ENCODE measurements at places on chromosomes 1 and 21.
A peak's percentile ranks its signal among the peaks of the same experiment; 100 is the strongest.

GRCh38 chr1:219629296-219629880, 16.5 kb upstream of the ZC3H11B start:
- peak; percentile 91 for DNase-seq

DNA sequence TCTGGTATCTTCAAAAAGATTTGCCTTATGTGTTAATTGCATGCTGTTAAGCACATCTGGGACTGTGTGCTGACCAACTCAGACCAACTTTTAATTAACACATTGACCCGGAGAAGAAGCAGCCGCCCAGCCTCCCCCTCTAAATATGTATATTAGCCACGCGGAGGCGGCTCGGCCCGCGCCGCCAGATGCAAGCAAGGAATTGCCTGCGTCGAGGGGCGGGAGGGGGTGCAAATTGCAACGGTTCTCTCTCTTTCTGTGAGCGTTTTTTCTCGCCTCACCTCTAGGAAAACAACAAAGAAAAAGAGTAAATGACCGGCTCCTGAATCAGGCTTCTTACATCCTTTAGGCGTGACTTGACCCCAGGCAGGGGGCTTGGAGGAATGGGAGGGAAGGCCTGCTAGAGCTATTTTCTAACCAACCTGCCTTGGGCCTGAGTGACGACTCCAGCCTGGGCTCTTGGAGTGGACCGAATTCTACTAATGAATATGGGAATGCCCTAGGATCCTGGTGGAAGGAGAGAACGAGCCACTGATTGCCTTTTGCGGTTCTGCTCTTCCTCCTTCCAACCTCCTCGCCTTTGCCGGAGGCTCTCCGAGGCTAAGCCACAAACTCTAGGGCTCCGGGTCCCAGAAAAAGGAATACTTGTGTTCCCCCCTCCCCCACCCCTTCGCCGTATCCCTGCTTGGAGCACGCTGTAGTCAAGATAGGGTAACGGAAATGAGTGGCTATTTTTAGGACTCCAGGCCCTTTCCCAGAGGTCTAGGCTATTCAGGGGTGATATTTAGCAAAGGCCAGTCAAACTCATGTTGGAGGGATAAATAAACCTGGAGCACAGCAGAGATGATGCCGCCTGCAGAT, 417.0 kb upstream of the ESRRG start:
- DNase-seq = no peak

GRCh38 chr21:31064803-31065202, 26.5 kb upstream of the KRTAP19-8 start:
- DNase-seq = no peak

DNA sequence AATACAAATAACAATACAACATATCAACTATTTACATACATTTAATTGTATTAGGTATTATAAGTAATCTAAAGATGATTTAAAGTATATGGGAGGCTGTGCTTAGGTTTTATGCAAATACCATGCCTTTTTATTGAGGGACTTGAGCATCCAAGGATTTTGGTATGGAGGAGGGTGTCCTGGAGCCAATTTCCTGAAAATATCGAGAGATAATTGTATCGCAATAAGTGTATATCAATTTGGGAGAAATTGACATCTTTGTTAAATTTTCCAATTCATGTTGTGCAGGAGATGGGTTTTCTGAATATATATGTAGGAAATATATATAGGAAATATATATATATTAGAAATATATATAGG, 63.5 kb downstream of the ATP1A1 start:
- DNase-seq = no peak

DNA sequence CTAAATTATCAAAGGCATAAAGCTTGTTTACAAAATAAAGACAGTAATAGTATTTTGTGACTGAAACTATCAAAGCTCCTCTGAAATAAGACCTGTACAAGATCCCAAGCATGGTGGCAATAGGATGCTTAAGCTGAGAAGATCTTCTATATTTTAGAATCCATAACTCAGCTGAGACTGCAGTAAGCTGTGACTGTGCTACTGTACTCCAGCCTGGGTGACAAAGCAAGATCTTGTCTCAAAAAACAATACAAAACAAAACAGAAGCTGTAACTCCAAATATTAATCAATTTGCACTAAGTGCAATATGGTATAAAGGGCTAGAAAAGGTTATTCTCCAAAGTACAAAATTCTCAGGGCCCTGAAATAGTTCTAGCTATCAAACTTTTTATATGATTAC, 55.8 kb upstream of the CPLANE2 start:
- DNase-seq = no peak

- DNase-seq = peak; percentile 41
These were observed 8.0 kb downstream of the SLC2A5 start for GRCh38 chr1:9061252-9061960.

DNA sequence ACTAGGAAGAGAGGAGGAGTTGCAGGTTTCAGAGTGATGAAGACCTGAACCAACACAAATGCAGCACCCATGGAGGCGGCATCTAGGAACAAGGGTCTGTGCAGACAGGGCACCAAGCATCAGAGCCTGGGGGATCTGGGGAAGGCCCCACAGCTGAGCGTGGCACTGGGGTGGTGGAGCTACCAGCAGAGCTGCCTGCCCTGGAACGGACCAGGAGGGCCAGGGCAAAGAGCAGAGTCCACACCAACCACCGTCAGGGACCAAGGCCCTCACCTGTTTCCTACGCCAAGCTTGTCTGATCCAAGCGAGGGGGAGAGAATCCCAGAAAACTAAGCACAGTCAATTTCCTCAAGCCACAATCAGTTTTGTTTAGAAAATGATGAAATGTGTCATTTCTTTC, 79.0 kb upstream of the SYT6 start:
- no peak for DNase-seq

- DNase-seq = no peak
These were observed 197.1 kb downstream of the KAZN start for GRCh38 chr1:14795589-14795988.

GRCh38 chr1:229364207-229365065, 21.6 kb upstream of the CCSAP start:
- no peak for DNase-seq

- DNase-seq = no peak
These were observed 72.1 kb upstream of the ZBTB40 start for GRCh38 chr1:22379566-22379965.

GRCh38 chr1:71435951-71436350, 355.1 kb upstream of the ZRANB2 start:
- no peak for DNase-seq

DNA sequence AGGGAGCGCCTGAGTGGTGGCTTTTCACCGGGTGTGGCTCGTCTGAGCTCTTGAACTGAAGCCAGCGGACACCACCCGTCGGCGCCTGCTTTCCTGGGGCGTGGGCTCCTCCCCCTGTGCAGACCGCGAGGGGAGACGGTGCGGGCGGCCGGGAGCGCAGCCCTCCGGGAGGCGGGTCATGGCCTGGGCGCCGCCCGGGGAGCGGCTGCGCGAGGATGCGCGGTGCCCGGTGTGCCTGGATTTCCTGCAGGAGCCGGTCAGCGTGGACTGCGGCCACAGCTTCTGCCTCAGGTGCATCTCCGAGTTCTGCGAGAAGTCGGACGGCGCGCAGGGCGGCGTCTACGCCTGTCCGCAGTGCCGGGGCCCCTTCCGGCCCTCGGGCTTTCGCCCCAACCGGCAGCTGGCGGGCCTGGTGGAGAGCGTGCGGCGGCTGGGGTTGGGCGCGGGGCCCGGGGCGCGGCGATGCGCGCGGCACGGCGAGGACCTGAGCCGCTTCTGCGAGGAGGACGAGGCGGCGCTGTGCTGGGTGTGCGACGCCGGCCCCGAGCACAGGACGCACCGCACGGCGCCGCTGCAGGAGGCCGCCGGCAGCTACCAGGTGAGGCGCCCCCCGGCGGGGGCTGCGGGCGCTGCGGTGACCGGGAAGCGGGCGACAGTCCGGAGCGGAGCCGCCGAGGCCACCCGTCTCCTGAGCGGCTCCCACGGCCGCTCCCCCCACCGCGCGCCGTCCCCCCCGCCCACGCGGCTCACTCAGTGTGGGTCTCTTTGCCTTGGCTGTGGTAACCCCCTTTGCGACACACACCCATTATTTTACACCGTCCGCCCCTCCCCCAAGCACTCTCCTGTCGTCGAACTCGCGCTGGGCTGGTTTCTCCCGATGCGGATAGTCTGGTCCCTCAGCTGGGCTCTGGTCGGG, at the start of gene TRIM58:
TSS of gene TRIM58 (plus strand) at position 119 of the 916 bp plus-strand sequence. CDS start at position 179, 60 bp downstream.
- DNase-seq = peak; percentile 2

DNA sequence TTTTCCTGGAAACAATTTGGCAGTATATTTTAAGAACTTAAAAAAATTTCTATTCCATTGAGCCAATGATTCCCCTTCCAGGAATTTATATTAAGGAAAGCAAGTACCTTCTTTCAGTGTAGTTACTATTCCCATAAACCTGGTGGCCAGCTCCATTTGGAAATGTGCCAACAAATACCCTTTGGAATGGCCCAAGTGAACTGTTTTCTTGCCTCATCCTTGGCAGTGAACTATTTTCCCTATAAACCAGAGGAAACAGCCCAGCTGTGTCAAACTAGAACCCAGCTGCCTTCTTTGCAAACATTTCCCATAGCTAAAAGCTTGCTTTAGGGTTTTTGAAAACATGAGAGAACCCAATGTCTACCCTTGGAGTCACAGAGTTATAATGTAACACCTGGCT, 496.9 kb downstream of the NEGR1 start:
- DNase-seq = no peak

- DNase-seq = peak; percentile 62
These were observed 487.6 kb downstream of the DPYD start for GRCh38 chr1:97433094-97433823.

- no peak for DNase-seq
These were observed 9.8 kb downstream of the INSRR start for GRCh38 chr1:156849151-156849496.

DNA sequence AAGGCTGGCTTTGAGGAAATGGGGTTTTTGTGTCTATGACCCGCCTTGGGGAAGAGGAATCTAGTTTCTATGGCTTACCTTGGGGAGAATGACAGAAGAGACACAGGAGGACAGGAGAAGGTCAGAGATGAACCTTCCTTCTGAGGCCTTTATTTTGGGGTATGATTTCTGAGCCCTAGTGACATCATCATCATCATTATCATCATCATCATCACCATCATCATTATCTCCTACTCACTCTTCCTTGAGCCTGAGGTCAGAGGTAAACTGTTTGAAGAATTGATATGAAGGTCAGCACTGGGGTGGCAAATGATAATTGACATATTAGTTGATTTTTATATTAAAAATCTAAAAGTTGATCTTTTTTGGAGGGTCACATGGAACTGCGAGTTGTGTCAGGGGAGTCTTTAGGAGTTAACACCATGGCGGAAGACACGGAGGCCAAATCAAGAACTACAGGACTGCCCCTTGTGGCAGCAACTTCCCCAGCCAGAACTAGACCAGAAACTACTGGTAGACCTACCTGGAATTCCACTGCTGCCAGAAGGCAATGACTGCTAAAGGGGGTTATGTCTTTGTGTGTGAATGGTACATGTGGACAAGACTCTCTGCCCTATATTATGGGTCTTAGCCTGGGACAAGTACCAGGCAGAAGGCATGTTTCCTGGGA, 49.8 kb upstream of the WLS start:
- DNase-seq = no peak

DNA sequence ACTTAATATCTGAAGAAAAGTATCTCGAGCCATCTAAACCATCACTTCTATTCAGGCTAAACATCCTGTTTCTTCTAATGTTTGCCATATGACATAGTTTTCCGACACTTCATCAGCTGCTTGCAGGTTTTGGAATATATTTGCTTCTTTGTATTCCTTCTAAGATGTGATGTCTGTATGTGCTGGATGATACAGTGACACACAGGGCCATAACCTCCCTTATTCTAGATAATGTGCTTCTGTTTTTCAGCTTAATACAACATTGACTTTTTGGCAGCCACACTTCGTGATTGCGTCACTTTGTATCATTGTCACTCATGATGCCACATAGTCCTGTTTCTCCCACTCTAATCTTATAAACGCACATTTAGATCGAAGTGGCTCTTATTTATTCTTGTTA, 156.3 kb downstream of the CRB1 start:
- no peak for DNase-seq

- peak; percentile 76 for DNase-seq
These were observed 35.5 kb upstream of the ATP6V1G3 start for GRCh38 chr1:198575798-198576641.

- peak; percentile 58 for DNase-seq
These were observed 6.9 kb upstream of the TMEM269 start for GRCh38 chr1:42777852-42778251.

- no peak for DNase-seq
These were observed 10.6 kb downstream of the GBP5 start for GRCh38 chr1:89261926-89262515.

GRCh38 chr1:71792264-71792663, 490.1 kb downstream of the NEGR1 start:
- peak; percentile 3 for DNase-seq

GRCh38 chr1:146036965-146037646, 15.6 kb upstream of the HJV start:
- DNase-seq = peak; percentile 79

GRCh38 chr1:112517231-112517630, 8.5 kb downstream of the WNT2B start:
- DNase-seq = no peak

DNA sequence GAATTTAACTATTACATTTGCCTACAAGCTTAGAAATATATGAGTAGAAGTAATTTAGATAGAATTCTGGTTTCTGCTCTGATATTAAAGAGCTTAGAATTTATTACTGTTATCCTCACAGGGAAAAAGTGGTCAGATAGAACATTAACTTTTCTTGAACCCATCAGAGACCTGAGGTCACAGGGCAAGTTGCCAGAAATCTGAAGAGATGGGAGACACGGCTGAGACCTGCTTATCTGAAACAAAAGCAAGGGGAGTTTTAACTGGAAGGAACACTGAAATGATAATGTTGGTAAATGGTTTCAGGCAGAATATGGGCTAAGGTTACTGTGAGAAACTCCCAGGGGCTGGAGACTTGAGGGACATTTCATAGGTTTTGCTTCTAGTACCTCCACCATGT, 28.0 kb upstream of the USP25 start:
- DNase-seq = no peak

GRCh38 chr1:68081775-68082283, 31.4 kb upstream of the DIRAS3 start:
- DNase-seq = no peak

DNA sequence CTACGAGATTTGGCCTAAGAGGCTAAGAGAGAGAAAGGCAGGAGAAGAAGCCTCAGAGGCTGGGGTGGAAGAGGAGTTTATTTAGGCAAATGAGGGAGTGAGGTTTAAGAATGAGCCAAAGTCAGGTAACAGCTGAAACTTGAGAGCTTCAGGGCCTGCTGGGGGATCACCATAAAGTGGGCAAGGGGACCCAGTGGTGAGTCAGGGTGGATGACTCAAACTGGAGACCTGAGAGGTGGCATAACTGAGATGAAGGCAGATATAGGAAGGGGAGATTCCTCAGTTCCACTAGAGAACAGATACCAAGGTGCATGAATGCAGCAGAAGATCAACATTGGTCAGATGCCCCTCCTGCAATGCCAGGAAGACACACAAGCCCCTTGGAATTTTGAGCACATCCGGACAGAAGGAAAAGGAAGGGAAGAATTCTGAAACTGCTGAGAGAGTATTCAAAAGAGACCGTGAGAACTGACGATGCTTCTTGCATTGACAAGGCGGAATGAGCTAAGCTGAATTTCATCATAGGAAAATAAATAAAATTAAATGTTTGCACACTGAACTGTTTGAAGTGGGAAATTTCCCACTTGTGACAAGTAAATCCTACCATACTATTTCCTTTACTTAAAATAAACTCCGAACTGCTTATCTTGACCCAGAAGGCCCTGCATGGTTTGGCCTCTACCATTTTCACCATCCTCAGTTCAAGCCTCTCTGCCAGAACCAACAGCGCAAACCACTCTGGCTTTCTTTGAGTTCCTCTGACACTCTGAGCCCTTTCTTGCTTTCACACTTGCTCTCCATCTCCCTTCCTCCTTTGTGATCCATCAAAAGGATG, 94.1 kb downstream of the NMNAT2 start:
- DNase-seq = no peak
